ENCODE measurements at places on chromosomes 4 and X.

- no peak for DNase-seq
These were observed 57.8 kb upstream of the HCCS start for GRCh38 chrX:11053351-11053750.

DNA sequence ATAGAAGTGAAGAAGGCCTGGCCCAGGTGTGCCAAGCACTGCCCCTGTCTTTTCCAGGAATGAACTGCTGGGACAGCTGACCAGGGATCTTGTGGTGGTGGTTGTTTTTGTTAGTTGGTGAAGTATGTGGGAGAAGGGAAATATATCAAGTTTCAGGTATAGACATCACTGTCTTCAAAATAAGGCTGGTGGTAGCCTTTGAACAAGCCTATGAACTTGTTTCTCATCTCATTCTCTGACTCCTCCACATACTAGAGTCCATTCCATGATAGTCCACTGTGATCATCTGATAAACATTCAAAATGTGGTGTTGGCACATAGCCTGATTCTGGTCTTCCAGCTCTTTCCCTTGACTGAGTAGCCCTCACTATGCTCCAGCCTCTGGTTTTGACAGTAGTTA is 303.7 kb downstream of the CAMK2D start:
- no peak for DNase-seq

DNA sequence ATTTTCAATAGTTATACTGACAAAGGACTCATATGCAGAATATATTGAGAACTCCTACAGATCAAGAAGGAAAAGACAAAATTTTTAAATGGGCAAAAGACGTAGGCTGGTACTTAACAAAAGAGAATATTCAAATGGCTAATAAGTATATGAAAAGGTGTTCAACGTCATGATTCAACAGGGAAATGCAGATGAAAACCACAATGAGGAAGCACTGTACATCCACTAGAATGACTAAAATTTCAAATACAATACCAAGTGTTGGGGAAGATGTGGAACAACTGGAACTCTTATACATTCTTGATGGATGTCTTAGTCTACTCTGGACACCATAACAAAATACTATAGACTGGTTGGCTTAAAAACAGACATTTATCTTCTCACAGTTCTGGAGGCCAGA is 1.3 kb upstream of the MRFAP1L1 start:
- no peak for DNase-seq

DNA sequence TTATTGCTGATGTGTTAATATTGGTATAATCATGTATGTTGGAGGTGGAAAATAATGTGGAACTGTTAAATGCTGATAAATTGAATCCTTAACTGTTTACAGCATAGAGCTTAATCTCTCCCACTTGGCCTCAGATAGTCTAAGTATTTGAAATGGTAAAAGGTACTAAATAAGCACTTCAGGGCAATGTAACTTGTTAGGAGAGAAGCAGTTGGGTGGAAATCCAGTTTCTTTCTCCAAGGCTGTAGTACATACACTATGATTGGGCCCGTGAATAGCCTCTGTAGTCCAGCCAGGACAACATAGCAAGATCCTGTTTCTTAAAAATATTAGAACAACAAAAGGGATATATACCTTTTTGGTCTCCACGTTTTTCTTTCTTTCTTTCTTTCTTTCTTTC is 39.7 kb downstream of the NUDT9 start:
- DNase-seq, result no peak

DNA sequence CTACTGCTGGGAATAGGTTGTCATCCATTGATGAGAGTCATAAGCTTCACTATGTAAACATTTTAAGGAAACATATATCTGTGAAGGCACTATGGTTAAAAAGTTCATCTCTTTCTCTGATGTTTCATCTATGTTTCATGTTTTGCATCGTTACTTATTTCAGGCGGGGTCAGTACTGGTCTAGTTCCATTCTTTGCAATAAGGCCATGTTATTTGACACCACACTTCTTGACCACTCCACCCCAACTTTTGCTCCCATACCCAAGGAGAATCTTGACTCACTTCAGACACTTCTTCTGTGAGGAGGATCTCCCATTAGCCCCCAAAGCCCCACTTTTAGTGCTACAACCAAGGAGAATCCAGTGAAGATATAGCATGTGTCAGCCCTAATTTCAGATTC is 119.4 kb downstream of the GRIA3 start:
- DNase-seq, result no peak

DNA sequence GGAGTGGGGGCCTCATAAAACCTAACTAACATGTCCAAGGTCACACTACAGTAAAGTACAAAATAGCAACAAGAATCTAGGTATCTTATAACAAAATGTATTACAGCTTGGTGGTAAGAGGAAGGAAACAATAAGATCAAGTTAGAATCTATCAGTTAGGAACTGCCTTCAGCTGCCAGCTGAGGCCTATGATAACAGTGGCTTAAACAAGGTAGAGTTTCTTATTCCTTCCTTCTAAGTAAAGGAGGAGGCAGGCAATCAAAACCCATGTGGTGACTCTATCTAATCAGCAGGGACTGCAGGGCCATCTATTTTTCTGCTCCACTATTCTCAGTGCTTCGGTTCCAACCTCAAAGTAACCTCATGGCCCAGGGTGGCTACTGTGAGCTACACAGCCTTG is 10.9 kb downstream of the SH3D19 start:
- DNase-seq, result no peak

- DNase-seq, result no peak
These were observed 4.2 kb downstream of the PRDM8 start for GRCh38 chr4:80201252-80202151.

- DNase-seq, result no peak
These were observed 54.5 kb upstream of the SMARCA5 start for GRCh38 chr4:143458966-143459365.

DNA sequence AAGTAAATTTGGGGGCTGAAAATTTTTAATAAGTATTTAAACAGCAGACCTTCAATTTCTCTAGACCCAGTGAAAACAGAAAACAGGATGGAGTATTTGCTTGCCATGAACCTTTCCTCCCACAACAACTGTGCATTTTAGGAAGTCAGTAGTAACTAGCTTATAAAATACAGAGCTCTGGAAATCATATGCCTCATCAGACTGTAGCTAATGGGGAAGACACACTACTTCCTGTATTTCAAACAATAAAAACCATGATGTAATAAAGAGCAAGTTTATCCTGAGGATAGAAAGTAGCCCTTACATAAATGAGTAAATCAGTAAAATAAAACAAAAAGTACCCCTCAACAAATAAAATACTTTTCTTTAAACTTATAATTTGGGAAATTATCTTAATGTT is 280.1 kb upstream of the ZFP42 start:
- no peak for DNase-seq

DNA sequence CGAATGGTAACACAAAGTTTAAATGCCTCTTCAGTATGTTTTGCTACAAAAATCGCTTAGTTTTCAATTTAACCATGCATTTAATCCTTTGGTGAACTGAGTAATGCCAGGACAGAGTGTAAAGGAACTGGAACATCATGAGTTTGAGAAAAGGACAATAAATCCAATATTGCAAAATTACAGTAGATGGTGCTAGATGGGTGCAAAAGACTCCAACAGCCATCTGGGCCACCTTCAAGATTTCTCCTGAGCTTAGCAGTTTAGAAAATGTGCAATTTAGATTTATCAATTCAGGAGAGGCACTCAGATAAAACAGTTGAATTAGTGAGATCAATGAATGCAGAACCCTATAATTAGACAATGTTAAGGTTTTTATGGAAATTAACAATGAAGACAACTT is 33.2 kb upstream of the MID1IP1 start:
- DNase-seq, result peak; percentile 55

- no peak for DNase-seq
These were observed 510 bp downstream of the HMGB3 start for GRCh38 chrX:150983521-150984168.

DNA sequence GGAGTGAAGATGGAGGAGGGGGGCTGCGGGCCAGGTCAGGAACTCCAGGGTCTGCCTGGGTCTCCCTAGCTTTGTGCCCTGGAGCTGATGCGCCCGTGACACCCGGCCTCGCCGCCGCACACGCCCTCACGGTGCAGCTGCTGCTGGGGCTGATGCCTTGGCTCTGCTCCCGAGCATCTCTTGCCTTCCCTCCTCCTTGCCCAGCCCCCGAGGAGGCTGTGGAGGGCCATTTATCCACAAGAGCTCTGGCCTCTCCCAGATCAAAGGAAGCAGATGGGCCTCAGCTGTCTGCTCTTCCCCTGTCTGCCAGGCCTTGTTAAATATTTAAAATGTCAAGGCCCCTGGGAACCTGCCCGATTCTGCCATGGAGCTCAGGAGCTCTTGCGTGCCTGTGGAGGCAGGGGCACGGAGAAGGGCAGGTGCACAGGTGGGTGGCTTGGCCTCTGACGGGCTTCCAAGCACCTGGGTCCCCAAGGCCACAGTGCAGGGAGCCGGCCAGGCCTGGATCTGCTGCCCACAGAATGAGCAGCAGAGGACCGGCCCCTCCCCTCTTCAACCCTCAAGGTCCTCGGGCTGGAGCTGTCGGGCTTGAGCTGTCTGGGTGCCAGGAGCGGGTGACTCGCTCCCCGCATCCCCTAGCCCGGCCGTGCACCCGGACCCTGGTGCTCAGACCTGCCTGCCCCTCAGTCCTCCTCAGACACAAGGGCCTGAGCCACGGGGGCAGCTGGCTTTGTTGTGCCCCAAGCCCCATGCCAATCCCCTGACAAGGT is 20.3 kb downstream of the ATP2B3 start:
- peak; percentile 76 for DNase-seq

GRCh38 chr4:3442959-3443749 is 1.4 kb downstream of the HGFAC start:
- peak; percentile 17 for DNase-seq

DNA sequence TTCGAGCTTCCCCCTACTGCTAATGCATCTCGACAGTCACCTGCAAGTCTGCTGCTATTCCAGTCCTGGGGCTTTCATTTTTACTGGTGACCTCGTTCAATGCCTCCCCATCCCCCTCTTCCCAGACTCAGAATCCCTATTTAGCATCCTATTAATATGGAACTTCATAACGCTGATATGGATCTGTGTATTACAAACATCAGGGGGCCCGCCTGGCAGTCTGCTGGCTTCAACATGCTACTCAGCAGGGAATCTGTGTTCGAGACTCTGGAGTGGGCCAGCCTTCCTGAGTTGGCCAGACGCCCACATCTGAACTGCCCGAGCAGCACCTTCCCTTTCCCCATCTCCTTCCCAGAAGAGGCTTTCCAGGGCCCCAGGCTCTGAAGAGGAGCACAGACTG is 173.9 kb upstream of the PPARGC1A start:
- peak; percentile 46 for DNase-seq

DNA sequence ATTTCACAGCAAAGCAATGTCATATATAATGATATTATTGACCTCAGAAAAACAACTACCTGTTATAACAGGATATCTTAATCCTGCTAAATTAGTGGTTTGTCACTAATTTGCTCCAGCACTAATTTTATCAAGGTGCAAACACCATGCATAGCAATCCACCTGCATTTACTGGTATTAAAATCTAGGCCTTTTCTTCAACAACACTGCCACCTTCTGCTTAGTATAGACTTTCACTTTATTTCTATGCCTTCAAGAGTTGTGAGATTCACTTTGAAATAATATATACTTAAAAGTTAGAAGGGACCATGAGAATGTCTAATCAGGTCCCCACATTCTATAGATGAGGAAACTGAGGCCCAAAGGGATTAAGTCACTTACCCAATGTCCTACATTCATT is 82.1 kb upstream of the IQCM start:
- DNase-seq, result peak; percentile 30

DNA sequence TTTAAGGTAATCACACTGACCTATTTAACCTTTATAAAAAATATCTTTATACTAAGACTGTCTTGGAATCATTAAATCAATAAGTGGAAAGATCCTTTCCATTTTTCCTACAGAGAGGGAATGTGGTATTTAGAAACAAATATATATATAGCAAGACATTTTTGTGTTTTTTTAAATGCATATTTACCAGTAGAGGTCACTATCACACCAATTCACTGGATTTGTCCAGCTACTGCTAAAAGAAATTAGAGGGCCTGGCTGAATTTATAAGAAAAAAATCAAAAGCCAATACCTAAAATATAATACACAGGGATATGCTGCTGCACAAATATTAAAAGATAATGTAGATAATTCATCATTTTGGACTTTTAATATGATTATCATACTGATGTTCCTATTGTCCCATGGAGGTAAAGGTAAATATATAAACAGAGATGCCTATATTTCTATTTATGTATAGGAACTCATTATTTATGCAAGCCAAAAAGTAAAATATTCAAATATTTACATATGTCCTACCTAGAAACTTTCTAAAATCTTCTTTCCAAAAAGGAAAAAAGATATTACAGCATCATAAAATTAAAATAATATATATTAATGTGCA is 69.5 kb downstream of the PDE5A start:
- peak; percentile 5 for DNase-seq

GRCh38 chr4:106851726-106852125 is 184.4 kb downstream of the DKK2 start:
- no peak for DNase-seq

GRCh38 chr4:180999217-180999616 is 1244.0 kb upstream of the TENM3 start:
- peak; percentile 0 for DNase-seq

GRCh38 chr4:36242629-36243354 is 1.5 kb downstream of the ARAP2 start:
- DNase-seq, result no peak

DNA sequence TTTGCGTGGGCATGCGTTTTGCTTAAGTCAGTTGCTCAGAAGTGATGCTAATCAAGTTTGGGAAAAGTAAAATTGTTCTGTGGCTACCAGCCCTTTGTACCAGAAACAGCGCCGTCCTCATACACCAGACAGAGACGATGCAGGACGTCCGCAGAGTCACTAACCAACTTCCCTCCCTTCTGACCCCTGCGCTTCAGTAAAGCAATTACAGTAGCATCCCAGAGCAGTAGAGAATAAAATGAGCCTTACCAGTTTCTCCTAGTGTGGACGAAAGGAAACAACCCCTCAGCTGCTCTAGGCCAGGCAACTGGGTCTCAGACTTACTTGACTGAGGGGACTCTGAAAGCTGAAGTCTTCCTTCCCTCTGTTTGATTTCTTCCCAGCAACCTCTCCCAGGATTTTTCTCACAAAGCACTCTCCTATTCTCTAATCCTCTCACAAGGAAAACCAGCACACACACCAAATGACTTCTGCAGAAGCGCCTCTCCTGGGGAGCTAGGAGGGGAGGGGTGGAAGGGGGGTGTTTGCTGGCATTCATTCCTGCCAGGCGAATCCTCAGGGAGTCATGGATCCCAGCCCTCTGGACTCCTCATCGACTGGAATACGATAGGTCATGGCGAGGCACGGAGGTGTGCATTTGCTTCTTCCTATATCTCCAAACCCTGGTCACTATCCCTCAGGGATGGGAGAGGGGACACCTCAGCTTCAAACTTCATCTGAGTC is 56.0 kb upstream of the MID1 start:
- DNase-seq, result peak; percentile 36

GRCh38 chr4:138537731-138538490 is 295.8 kb upstream of the SLC7A11 start:
- DNase-seq, result no peak

DNA sequence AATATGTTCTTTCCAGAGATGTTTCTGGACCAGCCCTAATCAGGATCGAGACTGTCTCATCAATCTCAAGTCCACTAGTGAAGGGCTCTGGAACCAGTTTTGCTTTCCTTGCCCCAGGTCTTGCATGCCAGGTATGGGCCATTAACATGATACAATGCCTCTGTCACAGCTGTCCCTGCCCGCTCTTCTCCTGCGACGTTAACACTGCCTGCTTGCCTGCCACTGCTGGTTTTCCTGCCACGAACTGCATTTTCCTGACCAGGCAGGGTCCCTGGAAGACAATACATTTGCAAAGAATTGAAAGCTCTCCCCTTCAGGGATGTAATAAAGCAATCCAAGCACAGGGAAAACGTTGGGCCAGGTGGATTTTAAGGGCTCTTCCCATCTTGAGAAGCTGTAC is 200.3 kb downstream of the MID1 start:
- no peak for DNase-seq

All from NCI-H2171 treated with DMSO at 0.1 percent for 48 hours (cell line).